ENCODE measurements at places on chromosomes 11 and 22.

DNA sequence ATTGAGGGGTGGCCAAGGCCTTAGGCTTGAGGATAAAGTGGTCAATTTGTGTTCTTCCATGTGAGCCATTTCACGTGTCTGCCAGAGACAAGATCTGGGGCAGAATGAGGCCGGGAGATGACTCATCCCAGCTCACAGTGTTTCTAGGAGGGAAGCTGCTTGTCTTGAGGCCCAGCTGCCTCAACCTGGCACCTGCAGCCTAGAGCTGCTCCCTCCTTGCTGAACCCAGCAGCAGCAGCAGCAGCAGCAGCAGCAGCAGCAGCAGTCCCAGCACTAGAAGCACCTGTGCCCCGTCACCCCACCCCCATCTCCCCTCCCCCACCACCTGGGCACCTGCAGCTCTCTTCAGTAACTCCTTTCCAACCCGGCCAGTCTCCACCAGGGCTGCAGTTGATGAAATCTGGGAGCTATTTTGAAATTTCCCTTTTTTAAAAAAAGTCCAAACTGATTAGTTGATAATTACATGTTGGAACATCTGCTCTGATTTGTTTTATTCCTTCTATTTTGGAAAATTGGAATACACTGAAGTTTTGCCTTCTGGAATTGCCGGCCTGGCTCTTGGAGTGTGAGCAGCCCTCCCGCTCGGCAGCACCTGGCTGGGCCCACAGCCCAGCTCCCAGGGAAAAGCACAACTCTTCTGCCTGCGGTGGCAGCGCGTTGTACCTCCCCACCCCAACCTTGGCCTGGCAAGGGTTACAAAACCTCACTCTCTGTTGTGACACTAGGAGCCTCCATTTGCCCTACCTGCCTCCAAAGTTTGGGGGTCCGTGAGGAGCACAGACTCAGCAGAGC is 143.5 kb downstream of the NXPE2 start:
- no peak for DNase-seq

DNA sequence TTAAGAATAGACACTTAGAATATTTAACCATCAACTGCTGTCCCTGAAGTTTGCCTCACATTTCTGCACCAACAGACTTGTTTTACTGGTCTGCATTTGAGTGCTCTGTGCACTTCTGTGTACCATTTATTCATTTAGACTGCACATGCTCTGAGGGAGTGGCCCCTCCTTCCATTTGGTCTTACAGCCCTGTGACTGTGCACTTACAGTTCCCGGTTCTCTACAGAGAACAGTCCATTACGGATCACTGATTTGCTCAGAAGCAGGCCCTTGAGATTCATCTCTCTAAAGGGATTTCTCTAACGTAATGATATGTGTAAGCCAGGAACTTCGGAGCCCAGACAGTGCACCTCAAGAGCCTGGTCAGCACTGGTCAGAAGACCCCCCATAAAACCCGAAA is 247.3 kb upstream of the BLID start:
- DNase-seq: no peak

DNA sequence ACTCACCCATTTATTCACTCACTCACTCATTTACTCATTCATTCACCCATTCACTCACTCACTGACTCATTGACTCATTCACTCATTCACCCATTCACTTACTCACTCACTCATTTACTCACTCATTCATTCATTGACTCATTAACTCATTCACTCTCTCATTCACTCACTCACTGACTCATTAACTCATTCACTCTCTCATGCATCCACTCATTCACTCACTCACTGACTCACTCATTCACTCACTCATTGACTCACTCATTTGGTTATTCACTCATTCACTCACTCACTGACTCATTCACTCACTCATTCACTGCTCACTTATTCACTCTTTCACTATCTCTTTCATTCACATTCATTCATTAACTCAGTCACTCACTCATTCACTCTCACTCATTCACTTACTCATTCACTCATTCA is 2.5 kb upstream of the MUC5AC start:
- no peak for DNase-seq

- DNase-seq: no peak
These were observed 55.3 kb upstream of the SUSD2 start for GRCh38 chr22:24125941-24126340.

DNA sequence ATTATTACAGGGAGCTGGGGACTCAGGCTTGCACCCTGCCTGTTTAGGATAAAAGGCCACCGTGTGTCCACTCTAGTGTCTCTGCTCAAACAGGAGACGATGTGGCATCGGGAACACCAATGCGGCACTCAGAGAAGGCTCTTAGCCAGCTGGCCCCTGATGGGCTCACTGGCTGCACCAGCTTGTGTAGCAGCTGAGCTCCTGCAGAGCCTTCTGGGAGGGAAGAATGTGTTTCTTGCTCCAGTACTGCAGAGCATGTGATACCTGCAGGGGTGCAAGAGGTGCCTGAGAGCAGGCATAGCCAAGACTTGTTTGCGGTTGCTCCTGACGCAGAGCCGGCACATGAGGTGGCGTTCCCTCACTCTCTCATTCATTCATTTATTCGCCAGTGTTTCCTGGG is 44.4 kb upstream of the KCNQ1OT1 start:
- no peak for DNase-seq

DNA sequence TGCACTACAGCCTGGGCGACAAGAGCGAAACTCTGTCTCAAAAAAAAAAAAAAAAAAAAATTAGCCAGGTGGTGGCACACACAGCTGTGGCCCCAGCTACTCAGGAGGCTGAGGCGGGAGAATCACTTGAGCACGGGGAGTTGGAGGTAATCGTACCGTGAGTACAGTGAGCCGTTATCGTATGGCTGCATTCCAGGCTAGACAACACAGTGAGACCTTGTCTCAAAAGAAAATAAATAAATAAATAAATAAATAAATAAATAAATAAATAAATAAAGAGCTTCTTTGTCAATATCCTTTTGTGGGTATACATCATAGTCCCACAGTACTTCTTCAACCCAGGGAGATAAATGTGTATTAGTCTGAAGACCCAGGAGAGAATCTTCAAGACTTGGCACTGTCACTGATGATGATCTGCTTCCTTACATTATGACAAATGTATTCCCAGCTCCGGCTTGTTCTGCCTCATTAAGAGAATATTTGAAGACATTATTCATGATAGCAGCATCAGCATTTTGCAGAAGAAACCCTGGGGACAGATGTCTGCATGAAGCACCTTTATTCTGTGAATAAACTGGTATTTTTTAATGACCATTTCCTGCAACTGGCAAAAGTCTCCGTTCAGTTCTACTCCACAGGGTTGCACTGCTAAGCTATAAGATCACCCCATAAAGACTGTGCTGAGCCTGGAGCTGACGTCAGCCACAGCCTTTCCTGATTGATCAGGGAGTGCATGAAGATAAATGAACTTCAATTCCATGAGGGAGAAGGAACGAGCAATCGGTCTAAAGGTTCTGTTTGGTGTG is 1.6 kb upstream of the ACY3 start:
- no peak for DNase-seq

GRCh38 chr11:116840224-116840745 is 2.9 kb upstream of the APOA1 start:
- no peak for DNase-seq

- no peak for DNase-seq
These were observed 29.3 kb downstream of the NEFH start for GRCh38 chr22:29509298-29509697.

DNA sequence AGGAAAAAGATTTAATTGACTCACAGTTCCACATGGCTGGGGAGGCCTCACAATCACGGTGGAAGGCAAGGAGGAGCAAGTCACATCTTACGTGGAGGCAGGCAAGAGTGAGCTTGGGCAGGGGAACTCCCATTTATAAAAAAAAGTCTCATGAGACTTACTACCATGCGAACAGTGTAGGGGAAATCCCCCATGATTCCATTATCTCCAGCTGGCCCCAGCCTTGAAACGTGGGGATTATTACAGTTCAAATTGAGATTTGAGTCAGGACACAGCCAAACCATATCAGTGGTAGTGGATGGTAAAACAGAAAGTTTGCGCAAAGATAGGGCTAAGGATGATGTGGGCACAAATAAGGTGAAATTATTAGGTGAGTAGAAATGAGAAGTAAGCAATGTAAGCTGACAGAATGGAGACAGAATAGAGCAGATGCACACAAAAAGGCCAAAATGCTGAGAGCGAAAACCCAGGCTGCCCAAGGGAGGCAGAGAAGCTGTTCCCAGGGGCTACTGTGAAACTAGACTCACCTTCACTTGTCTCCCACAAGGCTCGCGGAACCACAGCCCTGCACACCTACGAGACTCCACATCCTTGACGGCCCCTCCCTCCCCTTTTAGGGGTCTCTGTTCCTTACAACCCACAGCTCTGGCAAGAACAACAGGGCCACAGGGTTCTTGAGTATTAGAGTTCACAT is 377.6 kb downstream of the CADM1 start:
- no peak for DNase-seq

GRCh38 chr11:95092549-95093324 is 3.1 kb downstream of the ENDOD1 start:
- DNase-seq: no peak

DNA sequence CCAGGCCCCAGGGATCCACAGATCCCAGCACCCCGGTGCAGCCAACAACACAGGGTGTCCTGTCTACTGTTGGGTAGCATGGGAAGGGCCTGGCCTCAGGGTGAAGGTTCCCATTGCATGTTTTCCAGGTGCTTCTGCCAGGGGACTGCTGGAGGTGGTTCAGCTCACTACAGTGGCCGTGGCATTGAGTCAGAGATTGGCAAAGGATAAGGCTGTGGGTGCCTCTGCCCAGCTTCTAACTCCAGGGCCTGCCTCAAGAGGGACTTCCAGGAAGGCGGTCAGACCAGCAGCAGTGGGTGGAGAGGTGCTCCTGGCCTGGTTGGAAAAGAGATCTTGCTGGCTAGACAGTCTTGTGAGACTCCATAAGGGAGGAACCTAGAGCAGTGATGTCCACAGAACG is 20.9 kb downstream of the CSNK1E start:
- no peak for DNase-seq

- no peak for DNase-seq
These were observed 135.7 kb downstream of the TMEM135 start for GRCh38 chr11:87173185-87174039.

DNA sequence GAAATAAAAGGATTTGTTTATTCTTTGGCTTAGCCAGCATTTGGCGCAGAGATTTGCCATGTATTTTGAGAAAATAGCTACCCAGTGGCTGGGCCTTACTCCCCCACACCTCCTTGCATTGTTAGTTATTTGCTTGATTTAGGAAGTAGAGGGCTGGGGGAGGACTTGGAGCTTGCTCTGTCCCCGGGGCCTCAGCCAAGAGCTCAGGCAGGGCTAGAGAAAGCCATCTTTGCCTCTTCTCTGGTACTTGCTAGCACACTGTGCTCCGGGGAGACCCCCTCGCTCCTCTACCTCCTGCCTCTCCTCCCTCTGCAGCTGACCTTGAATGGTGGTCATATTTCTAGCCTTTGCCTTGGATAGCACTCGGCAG is 93.0 kb downstream of the SCN3B start:
- no peak for DNase-seq

DNA sequence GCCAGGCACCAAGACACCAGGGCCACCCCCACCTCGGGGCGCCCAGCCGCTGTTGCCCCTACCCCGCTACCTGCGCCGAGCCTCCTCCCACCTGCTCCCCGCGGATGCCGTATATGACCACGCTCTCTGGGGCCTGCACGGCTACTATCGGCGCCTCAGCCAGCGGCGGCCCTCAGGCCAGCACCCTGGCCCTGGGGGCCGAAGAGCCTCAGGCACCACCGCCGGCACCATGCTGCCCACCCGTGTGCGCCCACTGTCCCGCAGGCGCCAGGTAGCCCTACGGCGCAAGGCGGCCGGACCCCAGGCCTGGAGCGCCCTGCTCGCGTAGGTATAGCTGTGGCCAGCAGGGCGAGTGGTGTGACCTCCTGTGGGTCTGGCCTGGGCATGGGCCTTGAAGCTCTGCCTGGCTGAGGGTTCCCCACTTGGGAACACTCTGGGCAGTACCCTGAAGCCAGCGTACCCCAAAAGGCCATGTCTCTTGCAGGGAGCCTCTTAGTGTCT is 14.8 kb upstream of the MDK start:
- no peak for DNase-seq

GRCh38 chr11:76591416-76591815 is 79.1 kb downstream of the LRRC32 start:
- no peak for DNase-seq

- DNase-seq: no peak
These were observed 14.5 kb downstream of the DCHS1 start for GRCh38 chr11:6640985-6641701.

DNA sequence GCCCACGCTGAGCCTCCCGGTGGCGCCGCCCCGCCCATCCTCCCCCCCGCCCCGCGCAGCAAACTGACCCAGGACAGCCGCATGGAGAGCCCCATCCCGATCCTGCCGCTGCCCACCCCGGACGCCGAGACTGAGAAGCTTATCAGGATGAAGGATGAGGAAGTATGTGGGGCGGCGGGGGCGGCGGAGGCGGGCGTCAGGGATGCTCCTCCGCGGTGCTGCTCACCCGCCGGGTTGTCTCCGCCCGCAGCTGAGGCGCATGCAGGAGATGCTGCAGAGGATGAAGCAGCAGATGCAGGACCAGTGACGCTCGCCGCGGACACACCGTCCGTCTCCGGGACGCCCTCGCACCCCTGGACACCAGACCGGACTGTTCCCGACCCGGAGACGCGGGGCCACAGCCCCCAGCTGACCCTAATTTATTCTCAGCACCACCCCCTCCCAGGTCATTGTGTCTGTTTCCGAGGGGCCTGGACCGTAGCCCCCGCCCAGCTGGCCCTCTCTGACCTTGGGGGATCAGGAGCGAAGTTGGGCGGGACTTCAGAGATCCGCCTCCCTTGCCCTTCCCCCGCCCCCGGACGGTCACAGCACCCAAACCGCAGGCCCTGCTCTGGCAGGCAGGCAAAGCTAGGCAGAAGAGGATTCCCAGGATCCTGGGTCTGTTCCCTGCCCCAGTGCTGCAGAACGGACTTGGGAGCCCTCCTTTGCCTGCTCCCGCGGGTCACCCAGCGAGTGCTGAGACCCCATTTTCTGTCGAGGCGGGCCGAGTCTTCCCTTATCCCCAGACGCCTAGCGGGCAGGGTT is 959 bp upstream of the GP1BB start:
- no peak for DNase-seq

DNA sequence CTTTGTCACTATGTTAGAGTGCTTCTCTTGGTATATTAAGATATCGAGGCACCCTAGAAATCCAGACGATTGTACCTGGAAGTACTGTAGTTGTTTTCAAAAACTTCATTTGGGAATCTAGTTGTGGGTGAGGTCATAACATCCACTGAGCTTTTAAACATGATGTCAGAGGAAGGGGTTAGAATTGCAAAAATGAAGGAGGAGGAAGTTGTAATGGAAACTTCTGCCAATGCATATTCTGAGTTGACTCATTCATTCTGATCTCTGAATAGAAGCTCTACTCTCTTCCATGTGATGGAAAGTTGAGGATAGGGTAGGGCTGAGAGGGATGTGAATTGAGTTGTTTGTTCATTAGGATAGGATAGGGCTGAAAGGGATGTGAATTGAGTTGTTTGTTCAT is 7.7 kb downstream of the CD44 start:
- DNase-seq: no peak

DNA sequence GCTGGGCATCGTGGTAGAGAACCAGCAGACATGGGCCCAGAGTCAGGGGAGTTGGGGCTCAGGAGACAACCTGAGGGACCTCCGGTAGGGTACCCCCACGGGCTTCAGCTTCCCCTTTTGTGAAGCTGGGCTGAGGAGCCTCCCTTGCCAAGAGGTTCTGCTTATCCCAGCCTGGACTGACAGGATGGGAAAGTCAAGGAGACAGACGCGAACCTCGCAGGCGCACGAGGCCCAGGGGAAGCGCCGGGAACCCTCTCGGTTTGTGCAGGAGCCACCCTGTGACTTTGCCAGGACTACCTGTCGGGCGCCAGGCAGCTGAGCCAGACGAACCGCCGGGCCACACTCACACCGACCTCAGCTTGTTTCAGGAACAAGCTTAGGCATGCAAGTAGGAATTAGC is 566.1 kb downstream of the BRD1 start:
- no peak for DNase-seq
